ENCODE measurements at places on chromosomes 5 and 9.

DNA sequence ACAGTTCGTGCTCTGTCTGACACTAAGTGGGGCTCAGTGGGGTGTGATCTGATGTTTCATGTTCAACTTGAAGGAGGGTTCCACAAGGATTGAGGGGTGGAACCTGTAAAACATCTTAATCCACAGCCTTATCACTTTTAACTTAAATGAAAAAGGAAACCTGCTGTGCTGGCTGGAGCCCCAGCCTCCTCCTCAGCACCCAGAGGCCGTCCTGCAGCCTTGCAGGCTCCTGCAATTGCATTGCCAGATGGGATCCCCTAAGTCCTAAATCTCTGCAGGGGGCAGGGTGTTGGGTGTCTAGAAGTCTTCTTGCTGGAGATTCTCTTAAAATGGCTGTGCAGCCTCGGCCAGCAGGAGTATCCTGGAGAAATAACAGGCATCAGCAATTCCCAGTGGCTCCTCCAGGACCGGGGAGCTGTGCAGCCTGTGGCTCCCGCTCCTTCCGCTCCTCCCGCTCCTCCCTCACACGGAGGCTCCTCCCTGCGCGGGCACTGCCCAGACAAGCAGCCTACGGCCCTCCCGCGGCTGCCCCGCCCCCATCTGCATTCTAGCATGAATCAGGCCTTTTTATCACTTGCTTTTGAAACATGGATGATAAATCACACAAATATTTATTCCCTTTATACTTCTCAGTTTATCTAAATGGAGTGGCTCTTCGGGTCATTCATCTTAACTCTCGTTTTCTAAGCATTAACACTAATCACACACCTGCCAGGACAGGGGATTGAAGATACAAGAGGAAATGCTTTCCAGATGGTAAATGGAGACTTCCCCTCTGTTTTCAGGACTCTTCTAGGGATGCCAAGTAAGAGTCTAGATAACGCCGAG, 131.0 kb downstream of the ADAMTS16 start:
- DNase-seq: no peak

DNA sequence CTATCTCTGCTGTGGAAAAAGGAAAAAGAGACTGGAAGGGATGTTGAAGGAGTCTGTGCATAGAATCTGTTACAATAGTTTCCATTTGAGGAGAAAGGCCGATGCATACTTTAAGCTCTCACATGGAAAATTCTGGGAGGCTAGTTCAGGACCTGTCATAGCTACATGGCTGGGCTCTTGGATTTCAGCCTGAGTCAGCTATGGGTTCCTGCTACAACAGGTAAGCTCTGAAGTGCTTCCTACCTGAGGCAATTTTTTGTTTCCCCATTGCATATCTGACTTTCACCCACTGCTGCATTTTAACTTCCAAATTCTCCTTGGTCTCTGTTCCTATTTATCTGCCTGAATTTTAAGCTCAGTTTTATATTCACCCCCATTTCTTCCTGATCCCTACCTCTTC, 310.7 kb downstream of the RAB3C start:
- DNase-seq: no peak

DNA sequence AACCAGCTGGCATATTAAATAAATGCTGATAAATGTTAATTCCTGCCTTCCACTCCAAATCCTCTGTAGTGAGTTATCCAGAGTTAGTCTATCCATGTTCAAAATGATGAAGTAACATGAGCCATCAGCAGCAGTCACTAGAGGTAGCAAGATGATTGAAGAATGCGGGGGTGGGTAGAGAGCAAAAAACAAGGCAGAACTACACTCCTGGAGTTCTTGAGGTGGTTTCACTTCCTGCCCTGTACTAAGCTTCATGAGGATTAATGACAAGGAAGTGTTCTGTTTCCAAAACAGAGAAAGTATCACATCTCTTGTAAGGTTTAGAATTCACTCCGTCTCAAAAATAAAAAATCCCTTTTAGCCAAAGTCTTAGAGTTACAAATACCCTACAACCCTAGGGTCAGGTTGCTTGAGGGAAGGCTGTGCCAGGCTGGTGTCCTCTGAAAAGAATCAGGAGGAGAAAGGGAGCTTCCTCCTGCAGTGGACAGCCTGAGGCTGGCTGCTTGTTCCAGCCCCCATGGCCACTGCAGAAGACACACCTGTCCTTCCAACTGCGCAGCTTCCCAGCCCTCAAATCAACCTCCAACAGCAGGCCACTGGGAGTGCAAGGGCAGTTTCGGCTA, 180.2 kb downstream of the DENND1A start:
- no peak for DNase-seq

GRCh38 chr5:55737793-55738192, at the start of gene DDX4:
Gene DDX4 (plus strand): TSS chr5:55738061. CDS start chr5:55738964, 903 bp downstream.
- DNase-seq: no peak

DNA sequence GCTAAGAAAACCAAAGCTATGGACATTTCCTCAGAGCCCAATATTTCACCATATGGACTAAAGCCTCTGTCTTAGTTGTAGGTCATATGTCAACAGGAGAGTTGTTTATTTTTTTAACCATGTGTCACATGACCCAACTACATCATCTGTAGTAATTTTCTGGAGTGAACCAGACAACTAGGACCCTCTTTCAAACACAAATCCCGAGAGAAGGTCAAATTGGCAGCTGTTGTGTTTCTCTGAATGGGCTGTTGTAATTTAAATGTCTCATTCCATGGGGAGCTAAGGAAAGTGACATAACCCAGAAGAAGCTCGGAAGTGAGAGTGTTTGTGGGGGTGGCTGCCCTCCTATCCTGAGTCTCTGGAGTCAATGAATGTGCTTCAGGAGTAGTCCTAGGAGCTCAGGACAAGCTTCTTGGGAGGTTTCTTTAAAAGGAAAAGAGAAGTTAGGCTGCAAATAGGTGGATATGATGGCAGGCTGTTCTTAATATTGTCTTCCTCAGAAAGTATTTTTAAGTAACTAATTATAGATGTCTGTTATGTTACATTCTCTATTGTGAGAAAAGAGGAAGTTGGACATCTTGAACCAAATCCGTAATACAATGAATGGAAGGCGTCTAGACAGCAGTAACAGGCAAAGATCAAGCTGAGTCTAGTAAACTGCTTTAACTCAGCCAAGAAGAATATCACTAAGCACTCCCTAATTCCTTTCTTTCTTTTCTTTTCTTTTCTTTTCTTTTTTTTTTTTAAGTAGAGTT, 50.1 kb downstream of the TMEM167A start:
- DNase-seq: no peak

- peak; percentile 32 for DNase-seq
Observed at GRCh38 chr9:124202447-124202971, 55.2 kb upstream of the NEK6 start.

DNA sequence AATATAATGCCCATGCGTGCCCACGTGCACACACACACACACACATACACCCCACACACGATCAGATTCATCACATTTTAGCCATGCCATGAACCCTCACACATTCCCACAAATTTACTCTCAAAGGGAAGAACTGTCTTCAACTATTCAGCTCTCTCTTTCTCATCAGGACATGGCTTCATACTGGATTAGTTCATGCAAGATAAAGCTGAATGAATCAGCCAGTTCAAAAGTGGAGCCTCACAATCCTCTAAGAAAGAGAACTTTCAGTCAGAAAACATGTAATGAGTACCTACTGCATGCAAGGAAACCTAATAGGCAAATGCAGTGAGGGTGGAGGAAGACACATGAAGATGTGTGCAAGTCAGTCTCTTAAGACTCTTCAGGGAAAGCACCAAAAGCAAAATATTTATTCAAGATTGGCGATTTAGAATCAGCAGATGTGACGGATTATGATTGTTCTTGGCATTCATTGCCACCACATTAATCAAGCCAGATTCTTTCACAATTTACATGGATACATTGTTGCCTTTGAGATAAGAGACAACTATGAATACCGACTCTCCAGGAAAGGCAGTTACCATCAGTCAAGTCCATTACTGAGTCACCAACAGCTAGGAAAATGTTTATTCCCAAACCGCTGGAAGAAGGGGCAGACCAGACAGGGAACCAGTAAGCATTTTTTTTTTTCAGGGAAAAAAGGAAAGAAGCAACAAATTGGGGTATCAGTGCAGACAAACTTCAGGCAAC, 30.3 kb upstream of the PUM3 start:
- DNase-seq: no peak

- DNase-seq: no peak
Observed at GRCh38 chr9:5510360-5510931, at the start of gene PDCD1LG2. Gene PDCD1LG2 (plus strand): TSS chr9:5510531. CDS start chr9:5522547, 12,016 bp downstream.

DNA sequence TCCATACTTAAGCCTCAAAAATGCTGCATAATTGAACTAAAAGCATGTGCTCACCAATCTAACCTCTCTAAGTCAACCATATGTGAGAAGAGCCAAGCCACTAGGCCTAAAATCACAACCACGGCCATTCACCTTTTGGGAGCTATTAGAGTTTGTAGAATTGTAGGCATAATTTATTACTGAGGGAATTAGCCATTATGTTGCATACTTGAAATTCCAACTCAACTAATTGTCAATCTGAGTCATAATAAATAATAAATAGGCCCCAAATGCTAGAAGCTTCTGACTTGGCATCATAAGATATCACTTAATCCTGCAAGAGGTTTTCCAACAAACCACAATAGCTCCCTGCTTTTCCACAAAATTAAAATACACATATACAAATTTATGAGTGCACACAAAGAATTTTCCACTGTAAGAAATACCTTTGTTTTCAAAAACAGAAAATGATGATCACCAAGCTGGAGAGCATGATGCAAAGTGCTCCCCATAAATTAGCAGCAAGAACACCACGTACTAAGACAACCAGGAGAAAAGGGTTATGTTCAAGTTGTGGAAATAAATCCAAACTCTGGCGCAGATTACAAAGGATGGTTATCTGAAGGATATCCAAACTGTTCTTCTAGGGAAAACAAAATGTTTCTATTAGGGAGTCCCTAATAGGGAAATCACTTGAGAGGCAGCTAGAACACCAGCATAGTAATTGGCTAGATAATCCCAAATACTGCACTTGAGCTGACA, 250.0 kb upstream of the SLC30A5 start:
- no peak for DNase-seq

GRCh38 chr9:119304555-119304954, 64.7 kb downstream of the BRINP1 start:
- DNase-seq: no peak

DNA sequence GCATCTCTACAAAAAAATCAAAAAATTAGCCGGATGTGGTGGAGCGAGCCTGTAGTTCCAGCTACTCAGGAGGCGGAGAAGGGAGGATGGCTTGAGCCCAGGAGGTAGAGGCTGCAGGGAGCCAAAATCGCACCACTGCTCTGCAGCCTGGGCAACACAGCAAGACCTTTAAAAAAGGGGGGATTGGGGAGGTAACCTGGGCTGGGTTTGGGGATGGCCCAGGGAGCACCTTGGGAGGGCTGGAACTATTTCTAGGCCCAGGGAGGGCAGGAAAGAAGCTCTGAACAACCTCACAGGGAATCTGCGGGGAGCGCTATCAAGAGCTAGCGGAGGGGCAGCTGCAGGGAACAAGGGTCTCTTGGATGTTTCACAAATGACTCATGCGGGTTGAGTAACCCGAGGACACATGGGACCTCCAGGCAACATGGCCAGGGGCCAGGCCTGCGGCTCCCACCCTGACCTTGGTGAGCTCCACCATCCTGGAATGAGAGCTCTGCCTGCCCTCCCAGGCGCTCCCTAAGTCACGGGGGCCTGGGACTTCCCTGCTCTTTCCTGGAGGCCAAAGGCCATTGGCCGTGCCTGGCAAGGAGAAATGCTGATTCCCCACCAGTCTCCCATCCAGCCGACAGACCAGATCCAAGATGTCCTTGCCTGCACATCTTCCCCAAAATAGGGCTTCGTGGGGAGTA, 23.4 kb downstream of the SARDH start:
- DNase-seq: no peak

- DNase-seq: no peak
Observed at GRCh38 chr9:14157191-14157590, 156.8 kb downstream of the NFIB start.

- no peak for DNase-seq
Observed at GRCh38 chr5:38562444-38563210, 6.2 kb upstream of the LIFR start.

DNA sequence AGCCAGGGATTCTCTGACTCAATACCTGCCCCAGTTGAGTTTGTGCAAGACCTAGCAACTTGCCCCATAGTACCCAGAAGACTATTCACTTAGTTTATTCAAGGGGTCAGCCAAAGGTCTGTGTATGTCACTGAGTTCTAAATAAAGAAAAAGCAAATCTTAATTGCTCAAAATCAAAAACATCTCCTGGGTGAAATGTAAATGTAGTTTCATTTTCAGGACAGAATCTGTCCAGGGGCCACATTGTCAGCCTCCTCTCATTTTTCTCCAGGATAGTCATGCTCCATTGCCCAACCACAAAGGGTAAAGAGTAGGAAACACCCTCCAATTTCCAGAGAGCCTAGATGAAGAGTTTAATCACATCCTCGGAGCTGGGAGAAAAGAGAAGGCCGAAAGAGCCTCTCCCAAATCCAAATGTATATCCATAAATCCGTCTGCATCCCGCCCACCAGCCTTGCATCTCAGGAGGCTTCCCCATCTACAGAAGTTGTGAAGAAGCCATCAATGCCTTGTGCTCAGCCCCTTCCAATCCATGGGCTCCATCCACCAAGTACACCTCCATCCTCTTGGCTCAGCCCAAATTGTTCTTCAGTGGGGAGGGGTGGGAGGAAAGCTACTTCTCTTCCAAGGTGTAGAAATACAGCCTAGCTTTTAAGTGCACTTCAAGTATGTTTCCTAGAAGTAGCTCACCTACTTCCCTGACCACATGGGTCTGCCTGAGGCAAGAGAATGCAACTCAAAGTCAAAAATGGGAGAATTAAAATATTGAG, 26.9 kb downstream of the ADAM19 start:
- no peak for DNase-seq

GRCh38 chr5:168529374-168530234, 499 bp downstream of the FBLL1 start:
- no peak for DNase-seq

DNA sequence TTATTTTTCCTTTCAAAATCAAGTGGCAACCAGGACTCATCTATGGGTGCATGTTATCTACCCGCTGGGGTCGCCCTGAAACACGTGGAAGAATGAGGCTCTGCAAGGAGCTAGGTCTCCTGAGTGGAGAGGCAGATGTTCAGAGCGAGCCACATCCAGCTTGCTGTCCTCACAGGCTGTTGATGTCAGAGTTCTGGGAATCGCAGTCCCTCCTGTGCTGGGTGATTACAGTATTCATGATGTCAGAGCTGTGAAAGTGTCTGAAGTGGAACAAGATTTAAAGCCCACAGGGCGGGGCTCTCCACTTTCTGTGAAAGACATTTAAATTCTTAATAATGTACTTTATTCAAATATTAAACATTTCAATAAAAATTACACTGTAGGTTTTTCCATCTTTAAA, 24.4 kb upstream of the LMX1B start:
- DNase-seq: no peak

- no peak for DNase-seq
Observed at GRCh38 chr5:169149317-169149716, 151.6 kb downstream of the SLIT3 start.

GRCh38 chr5:7456206-7456605, 60.3 kb downstream of the ADCY2 start:
- DNase-seq: no peak
